ENCODE measurements at places on chromosomes 3 and 15.

DNA sequence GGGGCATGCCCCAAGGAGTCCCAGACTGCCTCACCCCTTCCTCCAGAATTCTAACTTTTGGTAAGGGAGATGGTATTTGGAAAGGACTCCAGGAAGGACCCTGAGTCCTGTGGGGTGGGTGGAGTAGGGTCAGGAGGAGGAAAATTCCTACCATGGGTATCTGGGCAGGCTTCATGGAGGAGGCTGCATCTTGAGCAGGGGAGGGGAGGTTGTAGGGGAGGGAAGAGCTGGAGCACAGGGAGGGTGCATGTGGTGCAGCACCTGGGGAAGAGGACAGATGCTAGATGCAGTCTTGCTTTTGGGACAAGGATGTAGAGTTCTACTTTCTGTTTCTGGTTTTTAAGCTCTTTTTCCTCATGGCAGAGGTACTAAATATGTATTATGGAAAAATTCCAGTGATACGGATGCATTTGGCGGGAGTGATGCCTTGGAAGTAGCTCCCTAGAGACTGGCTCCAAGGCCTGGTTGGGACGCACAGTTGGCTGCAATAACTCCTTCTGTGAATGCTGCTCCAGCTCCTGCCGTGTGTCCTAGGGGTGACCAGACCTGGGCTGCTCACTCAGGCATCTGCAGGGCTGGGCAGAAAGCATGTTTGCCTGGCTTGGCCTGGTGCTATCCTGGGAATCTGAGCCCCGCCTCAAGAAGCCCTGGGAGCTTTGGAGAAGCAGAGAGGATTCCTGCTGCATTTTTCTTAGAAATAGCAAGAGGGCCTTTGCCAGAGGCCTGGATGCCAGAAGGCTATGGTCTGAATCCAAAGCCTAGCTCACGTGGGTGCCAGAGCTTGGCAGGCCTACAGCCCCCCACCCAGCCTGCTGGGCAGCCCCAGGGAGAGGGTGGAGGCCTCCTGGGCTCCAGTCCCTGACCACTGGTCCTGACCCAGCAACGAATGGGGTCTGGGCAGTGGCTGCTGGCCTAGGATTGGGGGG is 10.1 kb downstream of the SEMA3F start:
- DNase-seq: no peak

DNA sequence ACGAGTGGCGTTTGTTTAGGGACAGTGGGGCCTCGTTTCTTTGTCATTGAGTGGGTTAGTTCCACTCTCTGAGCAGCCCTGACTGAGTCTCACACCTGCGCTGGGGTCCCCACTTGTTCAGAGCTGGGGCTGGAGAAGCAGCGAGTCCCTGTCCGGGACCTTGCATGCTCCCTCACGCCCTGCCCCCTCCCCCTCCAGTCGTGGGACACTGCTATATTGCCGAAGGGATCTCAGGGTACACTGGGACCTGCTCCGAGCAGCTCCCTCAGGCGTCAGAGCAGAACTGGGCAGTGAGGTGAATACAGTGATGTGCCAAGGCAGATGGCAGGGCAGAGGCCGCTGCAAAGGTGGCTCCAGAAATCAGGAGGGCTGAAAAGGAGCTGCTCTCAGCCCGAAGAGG is 59.9 kb upstream of the KLF13 start:
- DNase-seq: no peak

- DNase-seq: no peak
These were observed 68.4 kb downstream of the MEGF11 start for GRCh38 chr15:66184936-66185790.

DNA sequence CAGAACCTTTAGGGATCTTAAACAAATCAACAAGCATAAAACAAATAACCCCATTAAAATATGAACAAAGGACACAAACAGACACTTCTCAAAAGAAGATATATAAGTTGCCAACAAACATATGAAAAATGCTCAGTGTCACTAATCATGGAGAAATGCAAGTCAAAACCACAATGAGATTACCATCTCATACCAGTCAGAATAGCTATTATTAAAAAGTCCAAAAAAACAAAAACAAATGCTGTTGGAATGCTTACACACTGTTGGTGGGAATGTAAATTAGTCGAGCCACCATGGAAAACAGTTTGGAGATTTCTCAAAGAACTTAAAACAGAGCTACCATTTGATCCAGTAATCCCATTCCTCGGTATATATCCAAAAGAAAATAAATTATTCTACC is 423.6 kb downstream of the OTOL1 start:
- no peak for DNase-seq

DNA sequence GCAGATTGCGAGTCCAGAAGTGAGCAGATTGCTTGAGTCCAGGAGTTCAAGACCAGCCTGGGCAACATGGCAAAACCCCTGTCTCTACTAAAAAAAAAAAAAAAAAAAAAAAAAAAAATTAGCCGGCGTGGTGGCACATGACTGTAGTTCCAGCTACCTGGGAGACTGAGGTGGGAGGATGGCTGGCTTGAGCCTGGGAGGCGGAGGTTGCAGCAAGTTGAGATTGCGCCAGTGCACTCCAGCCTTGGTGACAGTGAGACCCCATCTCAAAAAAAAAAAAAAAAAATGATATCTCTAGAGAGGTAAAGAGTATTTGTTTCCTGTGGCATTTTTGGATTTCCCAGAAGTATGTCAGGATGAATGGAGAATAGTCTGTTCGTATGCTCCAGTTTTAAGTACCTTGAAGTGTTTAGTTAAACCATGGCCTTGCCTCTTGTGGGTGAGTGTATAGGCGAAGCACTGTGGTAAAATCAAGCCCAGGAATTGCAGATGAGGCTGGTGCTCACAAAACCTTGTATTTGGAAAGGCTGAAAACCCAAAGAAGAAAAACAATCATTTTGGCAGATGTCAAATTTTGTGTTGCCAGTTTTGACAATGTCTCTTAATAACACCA is 5.9 kb downstream of the CACNA1D start:
- no peak for DNase-seq

DNA sequence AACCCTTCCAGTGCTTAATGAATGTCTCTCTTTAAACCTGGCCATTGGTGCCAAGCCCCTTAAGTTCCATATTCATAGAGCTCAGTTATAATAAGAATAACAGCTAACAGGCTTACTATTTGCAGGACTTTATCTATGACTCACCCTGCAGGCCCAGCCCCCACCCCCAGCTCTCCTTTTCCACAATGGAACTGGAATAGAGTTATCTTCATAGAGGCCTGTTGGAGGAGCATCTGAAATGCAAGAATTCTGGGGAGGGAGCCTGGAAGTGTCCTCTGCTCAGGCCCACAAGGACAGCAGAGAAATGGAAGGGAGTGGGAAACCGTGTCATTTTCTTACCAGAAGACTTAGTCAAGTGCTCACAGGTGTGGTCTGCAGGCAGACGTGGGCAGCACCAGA is 52.8 kb downstream of the SEMA5B start:
- DNase-seq: no peak

GRCh38 chr15:52680041-52680391 is 828 bp upstream of the ATOSA start:
- no peak for DNase-seq

GRCh38 chr15:80404057-80404760 is at the start of gene ARNT2:
Gene ARNT2 (plus strand): TSS chr15:80404382. CDS start chr15:80404516, 134 bp downstream.
- no peak for DNase-seq

- peak; percentile 67 for DNase-seq
These were observed 16.1 kb downstream of the CD276 start for GRCh38 chr15:73700041-73700842.

GRCh38 chr3:11560746-11561145 is 83.0 kb downstream of the VGLL4 start:
- no peak for DNase-seq

- DNase-seq: no peak
These were observed 73.9 kb upstream of the SLC24A5 start for GRCh38 chr15:48046813-48047438.

- DNase-seq: no peak
These were observed 29.5 kb upstream of the CCDC54 start for GRCh38 chr3:107347751-107348150.

GRCh38 chr15:48617619-48618018 is 27.9 kb downstream of the FBN1 start:
- DNase-seq: no peak

GRCh38 chr3:133227813-133228212 is 172.0 kb upstream of the BFSP2 start:
- no peak for DNase-seq

DNA sequence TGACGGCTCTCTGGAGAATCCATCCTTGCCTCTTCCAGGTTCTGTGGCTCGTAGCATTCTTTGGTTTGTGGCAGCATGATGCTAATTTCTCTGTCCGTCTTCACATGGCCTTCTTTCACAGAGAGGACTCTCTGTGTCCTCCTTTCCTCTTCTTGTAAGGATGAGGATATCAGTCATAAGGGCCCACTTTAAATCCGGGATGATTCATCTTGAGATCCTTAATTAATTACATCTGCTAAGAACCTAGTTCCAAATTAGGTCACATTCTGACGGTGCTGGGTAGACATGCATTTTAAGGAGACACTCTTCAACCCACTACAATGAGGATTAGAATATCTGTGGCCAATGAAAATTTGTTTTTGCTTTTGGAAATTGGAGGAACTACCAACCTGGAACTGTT is 15.7 kb upstream of the GXYLT2 start:
- no peak for DNase-seq

DNA sequence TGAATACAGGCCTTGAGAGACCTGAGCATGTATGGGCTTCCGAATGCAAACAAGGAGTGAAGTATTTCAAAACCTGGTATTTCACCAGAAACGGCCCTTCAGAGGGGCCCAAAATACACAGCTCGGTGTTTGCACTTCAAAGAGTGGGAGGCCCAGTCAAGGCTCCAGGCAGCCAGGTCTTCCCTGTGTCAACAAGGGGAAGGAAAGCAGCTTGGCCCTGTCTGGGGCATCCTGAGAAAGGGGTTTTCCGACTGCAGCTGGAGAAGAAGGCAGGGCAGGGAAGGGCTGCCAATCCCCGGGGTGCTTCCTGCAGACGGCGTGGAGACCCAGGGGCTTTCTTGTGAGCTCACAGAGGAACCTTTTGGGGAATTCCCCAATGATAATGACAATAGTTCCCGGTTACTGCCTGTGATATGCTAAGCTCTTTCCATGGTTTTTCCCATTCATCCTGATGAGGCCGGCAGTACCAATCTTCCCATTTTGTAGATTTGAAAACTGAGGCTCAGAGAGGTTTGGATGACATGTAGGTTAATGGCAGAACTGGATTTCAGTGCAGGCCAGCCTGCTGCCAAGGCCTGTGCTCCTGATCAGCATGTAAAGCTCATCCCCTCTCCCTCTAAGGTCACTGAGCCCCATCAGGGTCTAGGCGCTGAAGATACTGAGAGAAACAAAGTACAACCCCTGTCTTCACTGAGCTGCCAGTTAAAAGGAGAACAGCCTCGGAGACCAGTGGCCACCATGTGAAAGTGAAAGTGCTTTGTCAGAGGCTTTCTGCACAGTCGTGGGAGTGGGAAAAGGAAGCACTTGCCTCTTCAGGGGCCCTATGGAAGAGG is 43.0 kb upstream of the TLE3 start:
- DNase-seq: no peak

GRCh38 chr15:79478108-79478507 is 46.0 kb downstream of the MINAR1 start:
- DNase-seq: no peak

DNA sequence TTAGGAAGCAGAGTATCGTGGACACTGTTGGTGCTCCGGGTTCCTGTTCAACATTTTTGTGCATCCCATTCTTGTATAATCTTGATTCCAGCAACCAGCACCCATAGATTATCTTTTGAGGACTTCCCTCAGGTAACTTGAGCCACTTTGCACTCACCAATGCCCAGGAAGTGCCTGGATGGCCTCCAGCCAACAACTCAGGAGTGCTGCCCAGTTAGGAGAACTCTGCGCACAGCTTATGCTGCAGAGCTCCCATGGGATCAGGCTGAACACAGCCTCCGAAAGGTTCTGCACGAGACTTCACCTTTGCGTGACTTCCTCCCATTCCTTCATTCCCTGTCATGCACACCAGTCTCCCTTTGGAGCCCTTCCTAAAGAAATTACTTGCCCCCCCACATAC is 64.3 kb upstream of the LRRN1 start:
- DNase-seq: no peak

DNA sequence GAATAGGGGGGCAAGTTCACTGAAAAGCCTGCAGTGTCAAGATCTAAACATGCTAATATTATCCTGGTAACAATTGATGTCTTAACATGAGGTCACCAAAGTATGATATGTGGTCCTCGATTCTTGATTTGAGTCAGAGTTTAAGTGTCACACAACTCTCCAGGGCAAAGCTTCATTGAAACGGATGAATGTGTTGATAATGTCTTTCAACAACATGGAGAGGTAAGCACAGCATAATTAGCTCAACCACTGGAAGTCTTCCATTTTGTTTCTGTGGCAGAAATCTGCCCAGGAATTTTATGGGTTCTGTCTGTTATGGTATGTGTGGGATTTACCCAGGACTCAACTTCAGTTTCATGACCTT is 591.5 kb downstream of the ZNF385D start:
- DNase-seq: no peak

- no peak for DNase-seq
These were observed 2.0 kb upstream of the JMJD7 start for GRCh38 chr15:41825572-41826535.

GRCh38 chr15:41862515-41863116 is 24.0 kb downstream of the PLA2G4B start:
- DNase-seq: no peak

DNA sequence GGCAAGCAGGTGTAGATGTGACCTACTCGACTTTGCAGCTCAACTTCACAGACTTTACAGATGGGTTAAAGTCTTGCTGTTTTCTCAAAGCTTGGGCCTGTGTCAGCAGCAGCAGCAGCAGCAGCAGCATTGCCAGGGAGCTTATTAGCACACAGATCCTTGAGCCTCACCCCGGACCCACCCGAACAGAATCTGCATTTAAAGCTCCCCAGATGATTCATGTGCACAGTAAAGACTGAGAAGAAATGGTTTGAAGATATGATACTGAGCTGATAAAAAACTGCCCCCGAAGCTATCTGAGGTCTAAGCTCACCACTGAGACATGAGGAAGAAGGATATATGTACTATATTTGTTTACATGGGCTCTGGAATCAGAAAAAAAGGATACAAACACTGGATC is 231.7 kb downstream of the ARPP21 start:
- DNase-seq: no peak

GRCh38 chr15:82931221-82931620 is 21.3 kb downstream of the HOMER2 start:
- no peak for DNase-seq

GRCh38 chr3:141610939-141611338 is 124.1 kb downstream of the RASA2 start:
- no peak for DNase-seq

DNA sequence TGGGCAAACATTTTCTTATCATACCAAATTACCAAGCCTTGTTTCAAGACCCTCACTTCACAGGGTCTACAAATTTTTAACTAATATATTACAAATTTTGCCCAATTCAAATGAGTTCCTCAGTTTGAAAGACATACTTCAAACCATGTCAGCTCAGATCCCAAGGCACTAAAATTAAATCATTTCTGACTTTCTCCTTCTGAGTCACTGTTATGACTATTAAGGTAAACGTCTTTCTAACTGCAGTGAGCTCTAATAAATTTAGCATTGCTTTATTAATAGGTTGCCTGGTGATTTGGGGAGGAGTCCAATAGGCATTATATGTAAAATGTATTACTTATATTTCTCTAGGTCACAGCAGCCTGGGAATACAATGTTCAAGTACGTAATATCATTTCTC is 158.2 kb upstream of the ARHGEF26 start:
- DNase-seq: no peak
